ENCODE measurements at places on chromosomes 7 and 10.

- DNase-seq = no peak
Measured at GRCh38 chr7:23672033-23672432, 8.0 kb upstream of the FAM221A start.

- DNase-seq = no peak
Measured at GRCh38 chr10:73088304-73088703, 8.4 kb downstream of the P4HA1 start.

DNA sequence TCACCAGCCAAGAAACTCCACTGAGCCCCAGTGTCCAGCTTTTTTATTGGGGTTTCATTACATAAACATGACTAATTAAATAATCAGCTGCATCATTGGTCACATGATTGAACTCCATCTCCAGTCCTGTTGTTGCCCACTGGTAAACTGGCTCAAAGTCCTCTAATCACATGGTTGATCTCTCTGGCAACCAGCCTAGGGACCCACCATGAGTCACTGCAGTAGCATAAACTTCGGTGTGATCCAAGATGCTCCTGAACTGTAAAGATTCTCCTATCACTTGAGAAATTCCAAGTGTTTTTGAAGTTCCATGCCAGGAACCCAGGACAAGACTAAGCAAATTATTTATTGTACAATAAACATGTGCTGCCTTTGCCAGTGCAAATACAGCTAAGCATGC is 130.4 kb upstream of the AUTS2 start:
- DNase-seq = no peak

DNA sequence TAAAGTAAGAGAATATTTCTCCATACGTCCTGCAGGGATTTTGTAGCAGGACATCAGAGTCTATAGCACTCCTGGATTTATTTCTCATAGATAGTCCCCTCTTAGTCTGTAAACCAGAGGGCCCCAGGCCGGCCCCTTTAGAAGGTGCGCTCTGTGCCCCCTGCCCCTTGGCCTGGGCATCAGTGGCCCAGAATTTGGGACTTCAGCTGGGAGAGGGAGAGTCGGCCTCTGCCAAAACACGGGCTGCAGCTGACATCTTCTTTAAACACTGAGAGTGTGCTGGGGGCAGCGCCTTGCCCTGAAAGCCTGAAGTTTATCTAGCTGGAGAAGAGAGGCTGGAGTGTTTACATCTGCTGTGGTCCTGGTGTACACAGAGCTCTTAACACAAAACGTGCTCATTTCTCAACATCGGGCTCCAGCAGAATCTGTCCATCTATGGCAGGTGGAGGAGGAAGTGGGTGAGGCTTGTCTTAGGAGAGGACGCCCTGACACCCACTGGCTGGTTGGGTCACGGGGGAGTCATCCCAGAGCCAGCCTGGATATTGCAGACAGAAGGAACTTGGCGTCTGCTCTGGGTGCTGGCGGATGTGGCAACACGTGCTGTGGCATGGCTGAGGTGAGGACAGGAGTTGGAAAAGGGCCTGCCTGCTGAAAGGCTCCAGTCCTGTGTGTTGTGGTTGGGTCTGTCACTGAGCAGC is 5.0 kb upstream of the TACR2 start:
- DNase-seq = no peak

DNA sequence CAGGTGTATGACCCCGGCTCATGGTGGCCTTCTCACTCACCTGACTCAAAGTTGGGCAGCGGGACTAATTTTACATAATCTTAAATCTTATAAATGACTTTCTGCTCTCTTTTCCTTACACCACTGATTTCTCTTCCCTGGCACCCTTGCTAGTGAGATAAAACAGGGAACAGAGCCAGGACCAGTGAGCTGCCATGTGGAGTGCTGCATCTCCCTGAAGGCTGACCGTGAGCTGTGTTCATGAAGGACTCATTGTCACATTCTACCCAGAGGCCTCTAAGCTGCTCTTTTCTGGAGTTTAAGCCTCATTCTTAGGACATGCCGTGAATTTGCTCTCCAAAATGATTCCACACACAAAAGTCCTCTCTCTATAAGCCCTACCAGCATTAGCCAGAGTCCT is 762.3 kb downstream of the AUTS2 start:
- no peak for DNase-seq

GRCh38 chr10:54622017-54622416 is 179.0 kb downstream of the PCDH15 start:
- no peak for DNase-seq

DNA sequence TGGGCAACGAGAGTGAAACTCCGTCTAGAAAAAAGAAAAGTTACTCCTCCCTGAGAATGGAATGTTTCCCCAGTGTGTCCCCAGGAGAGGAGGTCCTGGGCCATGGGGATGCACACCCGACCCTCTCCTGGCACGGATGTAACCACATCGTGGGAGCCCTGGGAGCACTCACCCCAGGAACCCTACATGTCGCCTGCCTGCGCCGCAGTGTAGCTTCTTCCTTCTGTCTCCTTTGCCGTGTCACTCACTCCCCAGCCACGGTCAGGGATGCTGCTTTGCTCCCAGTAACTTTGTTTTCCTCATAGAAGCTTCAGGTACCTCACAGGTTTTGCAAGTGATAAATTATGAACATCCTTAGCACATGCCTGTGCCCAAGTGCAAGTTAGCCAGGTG is 82.0 kb downstream of the EZH2 start:
- no peak for DNase-seq

- DNase-seq = no peak
Measured at GRCh38 chr10:34667177-34667576, 147.9 kb downstream of the PARD3 start.

GRCh38 chr7:128307061-128307460 is 36.6 kb downstream of the RBM28 start:
- no peak for DNase-seq

GRCh38 chr7:55438085-55438756 is 73.1 kb downstream of the LANCL2 start:
- DNase-seq = no peak

DNA sequence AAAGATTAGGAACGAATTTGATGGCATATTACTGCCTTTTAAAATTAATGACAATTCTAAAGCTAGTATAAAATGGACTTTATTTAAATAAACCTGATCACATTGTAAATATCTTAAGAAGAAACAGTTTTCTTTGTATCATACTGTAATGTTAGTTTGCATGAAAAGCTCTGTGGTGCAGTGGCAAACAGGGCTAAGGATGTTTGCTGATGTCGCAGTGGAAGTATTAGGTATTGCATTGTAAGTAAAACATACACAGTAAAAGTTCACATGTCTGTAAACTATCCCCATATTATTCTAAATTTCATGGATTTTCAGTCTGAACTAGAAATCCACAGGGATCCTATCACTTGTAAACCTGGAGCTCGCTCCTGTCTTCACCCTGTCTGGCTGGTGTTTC is 252.6 kb upstream of the ZNF32 start:
- no peak for DNase-seq

DNA sequence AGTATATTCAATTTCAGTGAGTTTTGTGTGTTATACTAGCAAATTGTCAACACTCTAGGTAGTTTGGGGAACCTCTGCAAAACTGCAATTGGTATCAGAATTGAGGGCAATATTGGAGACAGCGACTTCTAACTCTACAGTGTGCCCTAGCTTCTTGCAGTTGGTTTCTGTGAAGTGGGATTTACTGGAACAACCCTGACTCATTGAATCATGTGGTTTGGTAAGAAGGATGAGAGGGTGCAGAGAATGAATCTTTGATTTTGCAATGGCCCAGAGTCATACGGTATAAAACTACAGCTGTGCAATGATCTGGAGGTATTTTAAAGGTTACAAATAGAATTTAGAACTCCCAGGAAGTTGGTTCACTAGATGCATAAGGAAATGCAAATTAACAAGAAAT is 129.1 kb upstream of the PPP1R3A start:
- DNase-seq = no peak

- no peak for DNase-seq
Measured at GRCh38 chr10:21234761-21235160, 290.7 kb downstream of the SKIDA1 start.

DNA sequence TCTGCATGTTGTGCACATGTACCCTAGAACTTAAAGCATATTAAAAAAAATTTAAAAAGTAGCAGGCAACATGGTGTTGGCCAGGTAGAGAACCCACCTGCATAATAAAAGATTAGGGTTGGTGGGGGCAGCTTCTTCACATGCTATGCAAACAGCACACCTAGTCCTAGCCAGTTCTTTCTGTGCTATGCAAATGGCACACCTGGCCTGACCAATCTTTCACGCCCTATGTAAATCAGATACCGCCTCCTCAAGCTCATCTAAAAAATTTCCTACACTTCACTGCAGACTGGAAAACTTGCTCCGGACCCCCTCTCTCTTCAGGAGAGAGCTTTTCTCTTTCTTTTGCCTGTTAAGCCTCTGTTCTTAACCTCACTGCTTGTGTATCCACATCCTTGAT is 14.5 kb upstream of the PIP start:
- DNase-seq = no peak

GRCh38 chr7:139850906-139851305 is 21.8 kb downstream of the TBXAS1 start:
- DNase-seq = no peak

GRCh38 chr7:37027104-37027503 is 302.8 kb upstream of the AOAH start:
- DNase-seq = no peak

DNA sequence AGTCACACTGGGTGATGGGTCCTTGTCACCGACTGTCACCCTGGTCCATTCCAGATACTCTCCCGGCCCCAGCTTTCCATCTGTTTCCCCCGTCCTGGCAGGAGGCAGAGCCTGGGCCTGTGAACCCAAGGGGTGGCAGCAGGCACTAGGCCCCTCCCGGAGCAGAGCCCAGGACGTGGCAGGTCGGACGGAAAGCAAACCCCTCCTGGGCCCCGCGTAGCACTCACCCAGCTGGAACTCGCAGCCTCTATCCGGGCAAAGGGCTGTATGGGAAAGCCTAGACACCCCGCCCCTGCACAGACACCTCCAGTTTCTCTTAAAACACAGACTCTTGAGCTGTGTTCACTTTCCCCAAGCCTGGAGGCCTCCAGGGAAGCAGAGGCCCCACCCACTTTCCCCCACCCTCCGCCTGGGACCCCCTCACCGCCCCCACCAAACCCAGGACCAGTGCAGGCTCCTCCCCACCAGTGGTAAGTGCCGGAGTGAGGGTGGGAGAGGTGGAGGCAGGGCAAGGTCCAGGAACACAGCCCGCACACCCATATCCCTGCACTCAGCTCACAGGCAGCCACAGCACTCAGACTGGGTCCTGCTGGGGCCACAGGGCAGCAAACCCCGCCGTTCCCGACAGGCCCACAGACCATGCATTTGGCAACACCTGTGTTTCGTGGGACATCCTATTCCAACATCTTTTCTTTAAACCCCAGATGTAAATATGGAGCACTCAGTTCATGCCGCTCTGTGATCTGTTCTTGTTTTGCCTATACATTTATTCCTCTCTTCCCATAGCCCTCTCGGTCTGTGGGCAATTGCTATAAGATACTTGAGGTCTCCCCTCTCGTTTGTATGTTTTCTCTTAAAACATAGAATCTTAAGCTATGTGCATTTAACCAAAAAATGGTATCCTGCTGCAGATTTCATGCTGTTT is 98.2 kb upstream of the PDGFA start:
- DNase-seq = no peak

DNA sequence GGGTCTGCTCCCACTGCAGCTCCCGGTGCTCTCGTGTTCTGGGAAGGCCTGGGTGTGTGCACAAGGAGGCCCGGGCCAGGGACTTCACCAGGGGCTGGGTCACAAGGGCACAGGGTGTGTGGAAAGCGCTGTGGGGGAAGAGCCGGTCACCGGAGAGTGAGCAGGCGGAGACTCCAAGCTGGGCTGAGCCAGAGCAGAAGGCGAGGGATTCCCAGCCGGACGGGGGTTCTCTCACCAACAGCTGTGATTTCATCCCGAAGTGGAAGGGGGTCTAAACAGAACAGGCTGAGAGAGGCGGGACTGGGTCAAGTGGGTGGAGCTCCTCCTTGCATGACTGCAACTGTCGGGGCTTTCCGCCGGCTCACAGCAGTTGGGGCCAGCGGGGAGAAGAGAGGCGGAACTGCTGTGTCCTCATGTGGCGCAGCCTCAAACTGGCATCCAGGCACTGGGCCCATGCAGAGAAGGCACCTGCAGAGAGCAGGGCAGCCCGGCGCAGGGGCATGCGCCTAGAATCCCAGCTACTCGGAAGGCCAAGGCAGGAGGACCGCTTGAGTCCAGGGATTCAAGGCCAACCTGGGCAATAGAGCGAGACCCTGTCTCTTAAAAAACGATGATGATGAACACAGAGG is 7.6 kb upstream of the ORAI2 start:
- DNase-seq = no peak

DNA sequence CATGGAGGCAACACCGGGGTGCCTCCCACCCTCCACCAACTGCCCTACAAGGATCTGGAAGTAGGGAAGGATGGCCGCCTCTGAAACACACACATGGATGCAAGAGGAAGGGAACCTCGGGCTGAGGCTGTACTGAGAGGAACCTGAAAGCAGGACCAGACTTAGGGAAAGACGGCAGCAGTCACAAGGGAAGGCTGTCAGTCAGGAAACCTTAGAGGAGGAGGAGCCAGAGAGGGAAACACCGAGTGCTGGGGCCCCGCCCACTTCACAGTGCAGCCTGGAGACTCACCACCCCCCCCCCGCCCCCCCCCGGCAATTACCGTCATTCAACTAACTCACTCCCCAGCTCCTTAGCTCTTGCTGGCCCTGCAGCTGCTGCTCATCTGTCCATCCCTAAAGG is 2.5 kb downstream of the CYREN start:
- DNase-seq = no peak

DNA sequence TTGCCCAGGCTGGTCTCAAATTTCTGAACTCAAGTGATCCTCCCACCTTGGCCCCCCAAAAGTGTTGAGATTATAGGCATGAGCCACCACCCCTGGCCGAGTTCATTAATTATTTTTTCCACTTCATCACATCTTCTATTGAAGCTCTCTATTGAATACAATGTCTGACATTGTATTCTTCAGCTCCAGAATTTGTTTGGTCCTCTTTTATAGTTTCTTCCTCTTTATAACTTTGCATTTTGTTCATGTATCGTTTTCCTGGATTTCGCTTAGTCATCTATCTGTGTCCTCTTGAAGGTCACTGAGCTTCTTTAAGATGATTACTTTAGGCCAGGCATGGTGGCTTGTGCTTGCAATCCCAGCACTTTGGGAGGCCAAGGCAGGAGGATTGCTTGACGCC is 30.2 kb downstream of the NOM1 start:
- no peak for DNase-seq

DNA sequence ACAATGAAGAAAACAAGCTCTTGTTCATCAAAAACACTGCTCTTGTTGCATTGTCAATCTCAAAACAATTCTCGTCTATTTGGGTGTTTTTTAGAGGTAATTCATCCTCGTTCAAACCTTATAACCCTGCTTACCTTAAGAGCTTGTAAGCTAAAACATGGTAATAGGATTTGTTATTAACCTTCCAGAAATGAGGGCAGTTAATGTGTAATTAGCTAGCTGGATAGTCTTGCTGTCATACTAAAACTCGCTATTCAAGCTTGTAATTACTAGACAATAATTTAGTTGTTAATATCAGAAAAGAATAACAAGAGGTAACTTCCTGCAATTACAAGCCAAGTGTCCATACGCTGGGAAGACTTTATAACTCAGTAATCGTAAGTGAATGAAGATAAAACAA is 101.6 kb downstream of the UBE2H start:
- no peak for DNase-seq

- DNase-seq = no peak
Measured at GRCh38 chr10:36764823-36765222, 360.6 kb upstream of the ANKRD30A start.
